Globus pallidus (tissue), 1 donor: ENCODE measurements at places on chromosomes 1 and 21.

DNA sequence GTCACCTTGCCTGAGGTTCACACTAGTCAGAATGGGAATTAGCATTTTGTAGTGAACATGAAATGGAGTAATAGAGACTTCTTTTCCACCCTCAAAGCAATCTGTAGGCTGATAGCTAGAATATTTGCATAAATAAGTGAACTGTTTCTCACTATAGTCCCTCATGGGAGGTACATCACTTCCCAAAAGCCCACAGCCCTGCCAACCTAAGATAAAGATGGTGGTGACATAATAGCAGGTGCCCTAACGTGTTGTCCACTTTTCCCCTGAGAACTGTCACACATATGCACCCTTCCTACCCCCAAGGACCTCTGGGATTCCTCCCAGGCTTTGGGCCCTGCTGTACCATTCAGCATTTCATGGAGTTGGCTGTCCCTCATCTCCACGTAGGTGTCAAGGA, 4.4 kb downstream of the TMEM35B start:
- DNase-seq: no peak

DNA sequence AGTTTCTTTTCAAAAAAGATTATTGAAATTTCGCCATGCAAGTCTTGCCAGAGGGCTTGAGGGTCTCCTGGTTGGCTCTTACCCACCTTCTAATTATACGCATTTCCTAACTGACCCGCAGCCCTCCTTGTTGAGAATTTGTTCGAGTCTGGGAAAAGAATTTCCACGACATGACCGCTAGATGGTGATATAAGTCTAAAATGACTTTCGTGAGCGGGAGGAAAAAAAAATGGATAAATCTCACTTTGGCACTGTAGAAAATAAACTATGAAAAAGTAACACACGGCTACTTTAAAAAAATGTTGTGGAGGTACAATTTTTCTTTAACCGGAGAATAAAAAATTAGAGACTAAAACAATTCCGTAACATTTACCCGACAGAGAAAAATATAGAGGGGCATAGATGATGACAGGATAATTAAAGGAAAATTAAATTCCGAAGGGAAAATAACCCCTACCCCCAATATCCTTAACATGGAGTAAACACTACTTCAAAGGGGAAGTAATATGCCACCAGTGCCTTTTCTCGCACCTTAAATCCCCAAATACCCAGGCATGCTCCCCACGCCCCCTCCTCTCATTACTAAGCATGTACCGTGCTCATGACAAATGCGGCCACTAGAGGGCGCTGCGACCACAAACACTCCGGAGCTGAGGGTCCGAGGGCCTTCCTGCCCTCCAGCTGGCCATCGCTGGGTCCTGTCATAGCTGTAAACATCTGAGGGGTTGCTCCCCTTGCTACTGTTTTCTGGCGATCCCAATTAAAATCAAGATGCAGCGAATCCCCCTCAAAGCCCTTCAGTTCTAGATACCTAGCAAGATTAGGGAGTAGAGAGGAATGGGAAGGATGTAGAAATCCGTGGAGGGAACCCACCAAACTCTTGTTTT, 266.9 kb downstream of the ASTN1 start:
- peak; percentile 48 for DNase-seq

DNA sequence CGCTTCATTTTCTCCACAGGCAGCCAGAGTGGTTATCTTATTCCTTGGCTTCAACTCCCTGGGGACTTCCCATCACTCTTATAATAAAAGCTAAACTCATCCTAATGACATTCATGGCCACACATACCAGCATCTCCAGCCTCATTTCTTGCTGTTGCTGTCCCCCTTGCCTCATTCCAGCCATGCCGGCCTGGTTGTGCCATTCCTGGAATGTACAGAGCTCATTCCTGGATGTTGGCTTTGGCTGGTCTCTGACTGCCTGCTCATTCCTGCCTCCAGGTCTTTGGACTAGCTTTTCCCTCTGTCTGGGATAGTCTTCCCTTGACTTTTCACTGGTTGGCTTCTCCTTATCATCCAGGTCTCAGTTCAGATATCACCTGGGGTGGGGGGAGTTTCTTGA, 2.4 kb upstream of the PEF1 start:
- DNase-seq: no peak

DNA sequence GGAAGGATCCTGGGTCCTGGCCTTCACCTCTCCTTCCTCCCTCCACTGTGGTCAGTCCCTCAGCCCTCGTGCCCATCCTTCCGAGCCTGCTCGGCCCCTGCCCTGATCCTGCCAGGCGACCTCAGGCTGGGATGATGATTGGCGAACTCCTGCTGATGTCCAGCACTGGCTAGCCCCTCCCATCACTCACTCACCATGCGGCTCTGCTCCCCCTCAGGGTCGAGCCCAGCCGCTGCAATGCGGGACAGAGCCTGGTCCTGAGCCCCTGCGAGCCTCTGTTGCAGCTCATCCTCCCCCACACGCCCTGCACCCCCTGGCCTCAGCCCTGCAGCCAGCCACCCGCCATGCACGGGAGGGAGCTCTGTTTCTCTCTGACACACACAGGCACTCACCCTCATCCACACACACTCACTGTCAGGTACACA, 100.2 kb downstream of the DMRTB1 start:
- DNase-seq: no peak

DNA sequence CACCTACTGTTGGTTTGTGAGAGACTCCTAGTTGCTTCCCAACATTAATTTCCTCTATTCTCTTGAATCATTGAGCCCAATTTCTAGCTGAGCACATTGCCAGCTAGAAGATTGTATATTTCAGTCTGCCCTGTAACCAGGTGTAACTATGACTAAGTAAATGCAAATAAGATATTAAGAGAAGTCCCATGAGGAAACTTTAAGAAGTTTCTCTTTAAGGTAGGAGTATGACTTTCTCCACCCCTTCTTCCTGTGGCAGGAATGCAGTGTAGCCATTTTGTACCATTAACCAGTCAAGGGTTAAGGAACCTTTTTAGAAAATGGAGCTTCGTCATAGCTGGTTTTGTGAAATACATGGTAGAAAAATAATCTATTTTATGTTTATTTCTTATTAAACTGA, 534.2 kb upstream of the RGS18 start:
- no peak for DNase-seq
